ENCODE measurements at places on chromosomes 3 and 15. TPM values are rescaled to one million over a fixed set of nuclear protein-coding genes. Genes with fewer than 3 reads are reported as not detected.
A peak's percentile ranks its signal among the peaks of the same experiment; 100 is the strongest.

GALNT15 gene
- total RNA-seq, result 60.2 TPM

GRCh38 chr3:197021729-197022404 is 7.8 kb downstream of the MELTF start:
- no peaks in the 10 kb centered on the region for H3K27me3 ChIP-seq
- H3K4me3 ChIP-seq, result no peak overlapping the region
- peaks cover 6% of the 10 kb centered on the region for H3K4me1 ChIP-seq
- no peaks in the 10 kb centered on the region for H3K36me3 ChIP-seq
- DNase-seq, result peak; percentile 47
- no peak overlapping the region for H3K27ac ChIP-seq

CPLX3 gene
- 41.3 TPM for total RNA-seq

EOMES gene
- total RNA-seq, result 12.3 TPM

DNA sequence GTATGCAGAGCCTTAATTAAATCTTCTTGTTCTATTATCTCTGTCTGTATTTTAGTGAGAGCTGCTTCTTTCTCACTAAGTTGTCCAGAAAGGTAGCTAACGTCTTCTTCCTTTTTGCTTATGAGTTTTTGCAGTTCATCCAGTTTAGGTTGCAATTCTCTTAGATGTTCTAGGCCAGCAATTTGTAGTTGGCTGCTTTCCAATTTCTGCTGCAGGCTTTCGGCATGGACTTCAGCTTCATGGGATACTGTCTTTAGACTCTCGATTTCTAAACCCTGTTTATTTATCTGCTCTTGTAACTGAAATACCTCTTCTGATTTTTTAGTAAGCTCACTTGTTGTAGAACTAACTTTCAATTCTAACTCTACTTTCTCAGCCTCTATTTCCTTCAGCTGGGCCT is 35.5 kb upstream of the HCLS1 start:
- no peak overlapping the region for H3K27ac ChIP-seq
- no peaks in the 10 kb centered on the region for H3K27me3 ChIP-seq
- no peak overlapping the region for H3K4me3 ChIP-seq
- H3K36me3 ChIP-seq, result peaks cover 84% of the 10 kb centered on the region
- no peaks in the 10 kb centered on the region for H3K4me1 ChIP-seq

GRCh38 chr15:93056836-93057235 is 32.2 kb downstream of the RGMA start:
- no peak overlapping the region for H3K4me3 ChIP-seq
- H3K27me3 ChIP-seq, result no peaks in the 10 kb centered on the region
- no peak overlapping the region for H3K27ac ChIP-seq
- no peaks in the 10 kb centered on the region for H3K36me3 ChIP-seq
- H3K4me1 ChIP-seq, result no peaks in the 10 kb centered on the region

GOLGA6L4 gene
- 0.51 TPM for total RNA-seq

GAP43 gene
- total RNA-seq, result not detected

GRCh38 chr3:4978966-4979427 is 240 bp upstream of the BHLHE40 start:
- peaks cover 77% of the 10 kb centered on the region for H3K4me1 ChIP-seq
- DNase-seq, result peak; percentile 98
- H3K27ac ChIP-seq, result peak overlapping the region; percentile 94
- no peaks in the 10 kb centered on the region for H3K27me3 ChIP-seq
- peaks cover 14% of the 10 kb centered on the region for H3K36me3 ChIP-seq

- peaks cover 7% of the 10 kb centered on the region for H3K4me1 ChIP-seq
- H3K27ac ChIP-seq, result no peak overlapping the region
- no peaks in the 10 kb centered on the region for H3K27me3 ChIP-seq
- no peak for DNase-seq
- H3K36me3 ChIP-seq, result no peaks in the 10 kb centered on the region
- H3K4me3 ChIP-seq, result no peak overlapping the region
Observed at GRCh38 chr15:89971592-89971997, 29.5 kb upstream of the ZNF710 start.

- H3K36me3 ChIP-seq, result no peaks in the 10 kb centered on the region
- no peaks in the 10 kb centered on the region for H3K4me1 ChIP-seq
- no peak overlapping the region for H3K27ac ChIP-seq
- peaks cover 25% of the 10 kb centered on the region for H3K27me3 ChIP-seq
Observed at GRCh38 chr3:127431066-127431465, 143.2 kb upstream of the PRR20G start.

- no peaks in the 10 kb centered on the region for H3K27me3 ChIP-seq
- no peak for DNase-seq
- H3K27ac ChIP-seq, result no peak overlapping the region
Observed at GRCh38 chr3:115208066-115208750, 61.1 kb upstream of the ZBTB20 start.

DNA sequence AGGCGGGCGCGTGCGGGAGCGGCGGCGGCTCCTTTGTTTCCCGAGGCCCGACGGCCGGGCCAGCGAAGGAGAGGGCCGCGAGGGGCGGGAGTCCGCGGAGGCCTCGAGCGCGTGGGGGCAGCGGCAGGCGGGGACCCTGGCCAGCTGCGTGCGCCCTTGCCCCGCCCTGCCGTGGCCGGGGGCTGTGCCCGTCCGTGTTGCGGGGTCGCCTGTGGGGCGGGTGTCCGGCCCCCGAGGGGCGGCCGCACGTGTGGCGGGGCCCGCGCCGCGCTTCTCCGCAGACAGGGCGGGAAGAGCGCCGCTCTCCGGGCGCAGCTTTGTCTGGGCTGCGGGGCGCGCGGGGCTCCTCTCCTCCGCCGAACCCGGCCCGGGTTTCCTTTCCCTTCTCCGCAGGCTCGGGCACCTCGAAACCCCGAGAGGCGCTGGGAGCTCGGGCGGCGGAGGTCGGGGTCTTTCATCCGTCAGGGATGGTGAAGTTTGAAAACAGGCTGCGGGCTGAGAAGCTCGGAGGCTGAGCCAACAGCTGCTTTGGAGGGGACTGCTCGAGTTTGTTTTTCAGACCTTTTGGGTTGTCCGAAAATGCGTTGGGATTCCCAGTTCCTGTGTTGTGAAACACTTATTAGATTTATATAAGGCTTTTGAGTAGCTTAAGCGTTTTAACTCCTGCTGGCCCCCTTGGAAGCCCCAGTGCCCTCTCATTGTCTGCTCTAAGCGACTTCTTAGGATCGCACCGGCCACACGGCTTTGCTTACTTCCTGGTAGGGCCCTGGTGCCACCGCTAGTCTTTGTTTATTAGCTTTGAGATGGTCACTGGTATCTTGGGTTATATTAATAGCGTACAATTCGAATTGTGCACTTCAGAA is 817 bp downstream of the USP3 start:
- peak; percentile 93 for DNase-seq
- H3K36me3 ChIP-seq, result no peaks in the 10 kb centered on the region
- H3K4me1 ChIP-seq, result peaks cover 67% of the 10 kb centered on the region
- no peaks in the 10 kb centered on the region for H3K27me3 ChIP-seq
- peak overlapping the region; percentile 100 for H3K27ac ChIP-seq

- DNase-seq, result no peak
- H3K36me3 ChIP-seq, result no peaks in the 10 kb centered on the region
Observed at GRCh38 chr15:39907216-39907615, 12.8 kb downstream of the GPR176 start.

DNA sequence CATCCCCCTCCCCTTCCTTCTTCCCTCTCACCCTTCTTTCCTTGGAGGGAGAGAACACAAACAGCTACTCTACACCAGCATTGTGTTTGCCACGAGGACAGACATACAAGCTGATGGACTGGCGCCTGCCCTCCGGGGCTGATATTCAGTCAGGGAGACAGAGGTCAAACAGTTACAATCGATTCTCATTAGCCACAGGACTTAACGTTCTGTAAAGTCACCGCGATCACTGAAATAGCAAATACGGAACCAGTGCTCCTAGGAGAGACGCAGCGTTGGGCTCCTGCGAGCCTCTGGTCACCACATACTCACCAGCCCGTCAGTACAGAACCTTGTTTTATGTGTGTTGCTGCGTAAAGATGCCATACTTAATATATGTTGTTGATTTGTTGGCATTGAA is 108.8 kb downstream of the LRRK1 start:
- DNase-seq, result peak; percentile 23
- H3K27ac ChIP-seq, result no peak overlapping the region
- no peak overlapping the region for H3K4me3 ChIP-seq
- H3K27me3 ChIP-seq, result no peaks in the 10 kb centered on the region
- H3K36me3 ChIP-seq, result peaks cover 30% of the 10 kb centered on the region

- H3K27ac ChIP-seq, result no peak overlapping the region
- no peaks in the 10 kb centered on the region for H3K27me3 ChIP-seq
- peaks cover 43% of the 10 kb centered on the region for H3K4me1 ChIP-seq
- no peak overlapping the region for H3K4me3 ChIP-seq
- no peaks in the 10 kb centered on the region for H3K36me3 ChIP-seq
Observed at GRCh38 chr3:119292666-119293065, 1.5 kb upstream of the ARHGAP31 start.

COL7A1 gene
- total RNA-seq, result 13.5 TPM

- DNase-seq, result no peak
- H3K27ac ChIP-seq, result no peak overlapping the region
- no peak overlapping the region for H3K4me3 ChIP-seq
- H3K4me1 ChIP-seq, result peaks cover 13% of the 10 kb centered on the region
Observed at GRCh38 chr3:23217872-23218554, 14.9 kb downstream of the UBE2E2 start.

IDH2 gene
- total RNA-seq, result 61.1 TPM

DNA sequence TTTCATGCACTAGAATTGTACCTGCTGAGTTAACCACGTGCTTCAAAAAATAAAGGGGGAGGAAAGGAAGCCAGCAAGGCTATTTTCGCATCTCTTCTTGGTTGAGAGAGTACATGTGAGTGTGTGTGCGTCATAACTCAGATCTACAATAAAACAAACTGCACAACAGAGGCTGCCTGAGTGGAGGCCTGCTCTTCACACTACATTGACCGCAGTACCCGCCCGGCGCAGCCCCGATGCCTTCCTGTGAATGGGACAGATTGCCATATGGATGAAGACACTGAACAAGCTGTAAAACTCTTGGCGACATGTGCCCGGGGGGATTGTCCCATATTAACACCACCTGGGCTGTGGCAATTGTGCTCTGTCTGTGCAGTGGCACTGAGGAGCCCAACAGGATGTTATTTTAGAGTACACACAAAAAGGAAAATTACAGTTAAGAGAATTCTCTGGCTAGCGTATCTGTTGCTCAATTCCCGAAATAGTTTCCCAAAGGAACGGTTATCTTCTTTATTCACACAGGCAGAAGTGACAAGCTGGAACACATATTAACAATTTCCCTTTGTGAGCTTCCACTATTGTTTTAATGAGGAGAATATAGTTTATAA is 551.5 kb downstream of the FOXP1 start:
- H3K27ac ChIP-seq, result peak overlapping the region; percentile 72
- H3K4me3 ChIP-seq, result no peak overlapping the region
- H3K27me3 ChIP-seq, result no peaks in the 10 kb centered on the region
- DNase-seq, result peak; percentile 84

GRCh38 chr15:40082195-40082883 is 26.3 kb downstream of the BMF start:
- H3K27me3 ChIP-seq, result no peaks in the 10 kb centered on the region
- no peak overlapping the region for H3K27ac ChIP-seq
- peak overlapping the region; percentile 54 for H3K4me3 ChIP-seq
- H3K36me3 ChIP-seq, result no peaks in the 10 kb centered on the region
- DNase-seq, result peak; percentile 85

- H3K27ac ChIP-seq, result no peak overlapping the region
- DNase-seq, result peak; percentile 34
- no peaks in the 10 kb centered on the region for H3K27me3 ChIP-seq
- H3K4me3 ChIP-seq, result no peak overlapping the region
- no peaks in the 10 kb centered on the region for H3K4me1 ChIP-seq
Observed at GRCh38 chr3:10435850-10436249, 69.5 kb downstream of the ATP2B2 start.

TMOD2 gene
- total RNA-seq, result 17.8 TPM
